Ammon's horn (tissue), 1 donor: ENCODE measurements at places on chromosomes 16 and 17.

DNA sequence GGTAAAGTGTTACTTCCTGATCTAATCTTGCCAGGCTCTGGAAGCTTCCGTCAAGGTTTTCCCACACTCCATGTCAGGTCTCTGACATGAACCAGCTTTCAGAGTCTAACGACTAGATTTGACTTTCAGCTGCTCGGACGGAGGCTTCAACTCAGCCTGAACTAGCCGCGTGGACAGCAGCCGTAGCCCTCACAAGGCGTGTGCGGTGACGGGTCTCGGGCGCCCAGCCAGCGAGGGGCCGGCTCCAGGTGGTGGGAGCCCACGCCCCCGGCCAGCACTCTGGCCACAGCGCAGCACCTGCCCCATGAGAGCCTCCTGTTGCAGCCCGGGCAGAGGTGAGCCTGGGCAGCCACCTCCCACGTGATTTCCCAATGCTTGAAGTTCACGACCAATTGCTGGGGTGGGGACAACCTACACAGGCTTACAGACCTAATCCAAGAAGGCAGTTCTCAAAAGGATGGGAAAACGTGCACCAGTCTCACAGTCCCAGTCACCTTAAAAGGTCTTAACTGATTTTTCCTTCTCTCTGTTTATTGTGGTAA lies 45.5 kb downstream of the TBC1D16 start:
- DNase-seq, result no peak

GRCh38 chr17:66526827-66527226 lies 224.4 kb downstream of the PRKCA start:
- DNase-seq, result peak; percentile 67

DNA sequence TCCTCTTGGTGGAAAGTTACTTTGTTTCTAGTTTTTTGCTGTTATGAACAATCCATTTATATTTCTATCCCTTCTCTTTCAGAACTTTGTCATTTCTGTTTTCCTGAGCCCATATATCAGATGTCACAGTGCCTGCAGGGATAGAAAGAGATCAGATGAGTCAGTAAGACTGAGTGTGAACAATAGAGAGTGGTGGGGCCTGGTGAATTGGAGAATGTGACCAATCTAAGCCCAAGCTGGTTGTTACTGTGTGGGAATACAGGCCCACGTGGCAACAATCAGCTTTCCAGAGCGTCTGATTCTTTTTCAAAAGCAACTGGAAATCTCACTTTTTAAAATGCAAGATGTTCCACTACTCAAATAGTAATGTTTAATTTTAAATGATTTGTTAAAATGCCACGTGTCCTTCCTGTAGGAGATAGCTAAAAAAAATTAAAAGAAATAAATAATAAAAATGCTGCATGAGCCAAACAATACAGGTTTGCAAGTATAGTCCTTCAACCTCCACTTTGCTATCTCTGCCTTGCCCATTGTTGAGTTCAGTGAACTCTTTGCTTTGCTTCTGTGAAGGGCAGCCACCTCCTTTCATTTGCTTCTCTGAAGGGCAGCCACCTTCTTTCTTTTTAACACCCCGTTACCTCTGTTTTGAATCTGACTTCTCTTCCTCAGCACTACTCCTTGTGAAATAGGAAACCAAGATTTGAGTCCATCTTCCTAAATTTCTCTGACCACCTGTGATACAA lies 9.6 kb downstream of the DCTN5 start:
- peak; percentile 72 for DNase-seq

- DNase-seq, result peak; percentile 70
Measured at GRCh38 chr16:24685539-24686432, 43.7 kb upstream of the TNRC6A start.

DNA sequence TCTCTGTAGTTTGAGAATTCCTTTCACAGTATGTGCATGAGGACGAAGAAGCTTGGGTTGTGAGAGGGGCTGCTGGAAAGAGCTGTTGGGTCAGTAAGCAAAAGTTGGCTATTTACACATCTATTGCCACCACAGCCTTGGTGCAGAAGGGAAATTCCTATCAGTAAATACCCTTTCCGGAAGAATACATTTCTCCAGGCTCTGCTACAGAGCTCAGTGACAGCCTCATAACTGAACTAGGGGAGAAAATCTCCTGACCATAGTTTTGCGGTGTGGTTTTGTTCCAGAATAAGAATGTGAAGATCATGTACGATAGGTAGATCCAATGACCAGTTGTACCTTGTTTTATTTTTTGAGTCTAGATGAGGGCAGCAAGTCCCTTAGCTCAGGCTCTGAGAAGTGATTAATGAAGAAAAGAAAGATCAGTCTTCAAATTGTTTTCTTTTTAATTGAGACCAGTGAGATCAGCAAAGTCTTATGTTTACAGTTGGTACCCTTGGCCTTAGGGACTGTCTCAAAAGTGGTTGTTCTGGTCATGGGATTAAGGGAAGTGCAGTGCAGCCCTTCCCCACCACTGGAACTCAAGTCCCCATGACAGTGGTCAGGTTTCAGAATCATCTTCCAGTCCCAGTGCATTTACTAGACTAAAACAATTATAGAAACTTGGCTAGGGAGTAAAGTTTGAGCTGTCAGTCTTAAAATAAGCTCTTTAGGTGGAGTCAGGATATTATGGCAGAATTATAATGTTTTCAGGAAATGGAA lies 123.5 kb downstream of the PHKB start:
- no peak for DNase-seq

GRCh38 chr16:17591655-17592405 lies 121.1 kb upstream of the XYLT1 start:
- no peak for DNase-seq

GRCh38 chr17:17416007-17416399 lies 60.8 kb upstream of the MED9 start:
- peak; percentile 73 for DNase-seq

DNA sequence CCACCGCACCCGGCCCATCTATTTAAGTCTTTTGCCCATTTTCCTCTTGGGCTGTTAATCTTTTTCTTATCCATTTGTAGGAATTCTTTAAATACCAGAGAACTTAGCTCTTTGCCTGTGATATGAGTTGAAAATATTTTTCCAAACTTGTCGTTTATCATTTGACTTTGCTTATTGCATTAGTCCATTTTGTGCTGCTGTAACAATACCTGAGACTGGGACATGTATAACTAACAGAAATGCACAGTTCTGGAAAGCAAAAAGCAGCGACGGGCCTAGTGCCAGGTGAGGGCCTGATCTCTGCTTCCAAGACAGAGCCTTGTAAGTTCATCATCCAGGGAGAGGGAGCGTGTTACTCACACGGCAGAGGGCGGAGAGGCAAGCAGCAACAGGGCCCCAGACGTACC lies 25.6 kb upstream of the BHLHA9 start:
- no peak for DNase-seq

GRCh38 chr16:8818504-8819270 lies 21.0 kb downstream of the PMM2 start:
- DNase-seq, result no peak

DNA sequence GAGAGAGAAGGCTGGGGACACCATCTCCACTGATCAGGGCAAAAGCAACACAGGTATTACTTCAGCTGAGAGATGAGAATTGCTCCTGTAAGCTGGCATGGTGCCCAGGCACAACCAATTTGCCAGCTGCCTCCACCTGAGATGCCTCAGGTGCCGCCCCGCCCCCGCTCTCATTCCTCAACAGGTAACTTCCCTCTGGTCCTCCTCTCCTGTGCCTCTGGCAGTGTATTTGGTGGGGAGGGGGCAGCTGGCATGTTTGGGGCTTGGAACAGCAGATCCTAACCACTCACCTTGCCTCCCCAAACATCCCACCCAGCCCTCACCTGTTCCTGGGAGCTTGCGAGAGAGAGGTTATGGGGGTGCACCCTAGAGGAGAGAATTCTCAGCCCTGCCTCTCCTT lies 2.9 kb upstream of the SRCIN1 start:
- DNase-seq, result no peak

- DNase-seq, result no peak
Measured at GRCh38 chr16:49786926-49787557, 68.9 kb downstream of the ZNF423 start.

DNA sequence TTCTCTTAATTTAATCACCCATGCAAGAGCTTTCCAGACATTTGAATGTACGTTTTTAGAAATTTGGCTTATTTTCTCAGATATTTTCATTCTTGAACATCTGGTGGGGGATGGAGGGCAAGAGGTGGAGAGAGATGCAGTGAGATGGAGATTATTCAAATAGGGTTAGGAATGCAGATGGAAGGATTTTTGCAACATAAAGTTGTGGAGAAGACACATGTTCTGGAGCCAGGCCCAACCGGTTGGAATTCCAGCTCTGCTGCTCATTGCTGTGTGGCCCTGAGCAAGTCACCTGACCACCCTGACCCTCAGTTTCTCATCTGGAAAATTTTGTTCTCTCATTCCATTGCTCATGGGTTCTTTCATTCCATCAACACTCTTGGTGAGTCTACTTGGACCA lies 66.9 kb downstream of the IRX3 start:
- no peak for DNase-seq

DNA sequence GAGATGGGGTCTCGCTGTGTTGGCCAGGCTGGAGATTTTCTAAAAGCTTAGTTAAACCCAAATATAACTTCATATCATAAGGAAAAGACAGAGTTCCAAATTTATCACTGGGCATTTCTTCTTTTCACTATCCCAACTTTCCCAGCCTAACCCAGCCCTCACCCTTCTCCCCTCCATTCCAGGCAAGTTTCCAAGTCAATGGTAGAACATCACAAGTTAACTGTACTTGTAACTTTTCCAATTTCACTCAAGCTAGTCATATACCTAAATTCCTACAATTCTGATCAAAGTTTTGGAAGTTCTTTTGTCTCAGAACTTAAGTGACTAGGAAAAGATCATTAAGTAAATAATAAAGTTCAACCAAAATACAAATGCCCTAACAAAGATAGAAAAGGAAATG lies 61.2 kb downstream of the USP32 start:
- no peak for DNase-seq

DNA sequence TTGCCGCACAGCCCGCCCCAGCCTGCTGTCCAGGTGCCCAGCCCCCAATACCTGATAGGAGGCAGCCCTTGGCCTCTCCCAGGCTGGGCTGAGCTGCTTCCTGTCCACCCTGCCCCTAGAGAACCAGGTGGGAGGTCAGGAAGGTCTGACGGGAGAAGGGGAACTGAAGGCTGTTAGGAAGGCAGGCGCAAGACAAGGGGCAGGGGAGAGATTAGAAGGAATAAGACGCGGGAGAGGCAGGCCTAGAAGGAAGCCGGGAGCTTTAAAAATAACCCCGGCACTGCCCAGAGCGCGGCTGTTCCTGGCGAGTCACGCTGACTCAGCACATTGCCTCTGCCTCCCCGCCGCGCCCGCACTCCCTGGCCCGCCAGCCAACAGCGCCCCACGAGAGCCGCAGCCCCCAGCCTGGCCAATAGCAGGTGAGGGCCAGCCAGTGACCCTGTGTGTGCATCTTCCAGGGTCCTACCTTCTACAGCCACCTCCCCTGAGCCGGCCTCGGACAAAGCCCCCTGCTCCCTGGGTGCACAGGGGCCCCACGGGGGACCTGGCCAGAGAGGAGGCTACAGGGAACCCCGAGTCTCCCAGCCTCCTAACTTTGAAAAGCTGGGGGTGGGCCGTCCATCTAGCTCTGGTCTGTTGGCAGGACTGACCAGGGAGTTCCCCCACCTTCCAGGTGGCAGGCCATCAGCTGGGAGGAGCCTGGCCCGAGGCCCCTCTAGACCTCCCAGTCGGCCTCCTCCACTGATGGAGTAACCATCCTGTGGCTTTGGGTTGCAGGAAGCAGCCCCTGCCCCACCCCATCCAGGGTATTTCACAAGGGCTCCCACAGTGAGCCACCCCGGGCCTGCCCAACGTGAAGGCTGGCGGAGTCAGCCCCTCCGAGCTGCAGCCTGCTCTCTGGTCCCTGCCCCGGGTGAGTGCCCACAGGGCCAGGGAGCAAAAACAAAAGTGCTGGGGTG lies 4.0 kb downstream of the MAFG start:
- peak; percentile 61 for DNase-seq
